ENCODE measurements at places on chromosomes 12 and 14.

DNA sequence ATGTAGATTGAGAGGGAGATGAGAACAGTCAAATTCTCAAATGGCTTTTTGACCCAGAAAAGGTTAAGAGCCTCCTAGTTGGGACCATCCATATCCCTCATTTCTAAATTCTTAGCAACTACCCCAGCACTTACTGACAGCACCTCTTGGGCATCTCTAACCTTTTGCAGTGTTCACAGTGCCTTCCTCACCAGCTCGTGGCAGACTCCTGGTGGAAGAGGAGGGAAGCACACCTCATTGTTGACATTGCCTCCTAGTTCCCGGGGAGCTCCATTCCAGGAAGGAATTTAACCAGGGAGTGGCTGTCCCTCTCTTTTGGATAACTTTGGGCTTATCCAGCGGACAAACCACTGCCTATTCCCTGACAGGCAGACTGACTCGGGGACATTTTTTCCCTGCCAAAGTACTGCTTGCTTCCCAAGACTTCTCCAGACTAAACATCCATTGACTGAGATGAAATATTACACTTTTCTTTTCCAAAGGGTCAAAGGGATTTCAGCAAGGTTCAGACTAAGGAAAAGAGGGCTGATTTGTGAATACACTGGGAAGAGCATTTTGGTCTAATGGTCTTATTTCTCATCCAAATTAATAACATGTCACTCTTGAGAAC lies 9.0 kb upstream of the OR6J1 start:
- DNase-seq = peak; percentile 74

- DNase-seq = no peak
These were observed 159.0 kb downstream of the HELB start for GRCh38 chr12:66461331-66461730.

GRCh38 chr12:127025545-127025944 lies 1241.4 kb upstream of the TMEM132C start:
- DNase-seq = no peak

GRCh38 chr12:57456737-57457490 lies 1.8 kb downstream of the INHBE start:
- no peak for DNase-seq

DNA sequence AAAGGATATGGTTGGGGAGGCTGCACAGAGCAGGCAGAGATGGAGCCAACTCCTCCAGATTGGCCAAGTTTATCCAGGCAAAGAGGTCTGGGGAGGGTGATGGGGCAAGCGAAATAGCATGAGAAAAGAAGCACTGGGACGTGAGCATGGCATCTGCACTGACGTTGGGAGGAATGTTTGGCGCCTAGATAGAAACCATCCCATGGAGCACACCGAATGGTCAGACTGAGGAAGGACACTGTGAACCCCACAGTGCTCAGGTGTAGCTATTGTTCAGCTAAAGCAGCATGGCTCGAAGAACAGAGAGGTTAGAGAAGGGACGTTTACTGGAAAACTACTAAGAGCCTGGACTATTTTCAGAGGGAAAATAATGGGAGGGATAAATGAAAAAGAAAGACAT lies 387.1 kb downstream of the EMP1 start:
- DNase-seq = no peak

DNA sequence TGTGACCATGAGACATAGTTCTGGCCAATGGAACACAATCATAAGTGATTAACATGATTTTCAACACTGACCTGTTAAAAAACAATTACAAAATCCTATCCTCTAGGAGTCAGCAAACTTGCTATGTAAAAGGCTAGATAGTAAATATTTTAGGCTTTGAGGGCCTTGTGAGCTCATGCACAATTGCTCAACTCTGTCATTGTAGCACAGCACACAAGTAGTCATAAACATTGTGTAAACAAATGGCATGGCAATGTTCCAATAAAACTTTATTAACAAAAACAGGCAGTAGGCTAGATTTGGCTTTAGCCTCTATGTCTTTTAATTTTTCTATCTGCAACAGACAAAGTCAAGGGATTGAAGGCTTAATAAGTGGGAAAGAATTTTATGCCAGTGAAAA lies 350.7 kb downstream of the C12orf50 start:
- DNase-seq = no peak

DNA sequence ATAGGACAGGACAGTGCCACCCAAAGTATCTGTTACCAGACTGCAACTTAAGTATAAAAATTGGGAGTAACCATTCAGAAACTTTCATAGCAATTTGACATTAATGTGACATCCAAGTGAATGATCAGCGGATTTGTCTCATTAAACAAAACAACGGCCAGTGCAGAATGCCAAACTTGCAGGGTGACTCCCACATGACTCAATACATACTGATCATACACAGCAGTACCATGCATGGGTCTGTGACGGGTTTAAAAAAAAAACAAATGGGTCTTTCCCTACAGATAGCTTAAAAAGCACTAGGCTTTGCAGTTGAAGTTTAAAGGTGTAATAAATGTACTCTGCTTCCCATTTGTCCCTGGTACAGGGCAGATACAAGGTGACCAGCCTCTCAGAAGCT lies 116.6 kb downstream of the SLC35F4 start:
- DNase-seq = no peak

DNA sequence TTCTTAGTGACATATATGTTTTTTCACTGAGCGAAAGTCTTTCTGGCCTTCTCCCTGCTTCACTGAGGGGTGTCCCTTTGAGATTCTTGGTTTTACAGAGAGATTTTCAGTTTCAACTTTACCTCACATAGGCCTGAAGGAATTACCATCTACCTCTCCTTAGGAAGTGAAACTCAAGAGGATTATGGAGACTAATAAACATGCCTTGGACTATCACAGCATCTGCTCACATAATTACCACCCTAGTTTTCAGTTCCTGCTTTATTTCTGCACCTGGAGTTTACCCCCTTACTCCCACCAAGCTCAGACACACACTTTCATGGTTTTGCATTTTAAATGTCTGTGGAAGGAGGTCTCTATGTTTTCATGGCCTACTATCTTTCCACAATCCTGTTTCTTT lies 118.3 kb upstream of the SCAF11 start:
- DNase-seq = no peak

DNA sequence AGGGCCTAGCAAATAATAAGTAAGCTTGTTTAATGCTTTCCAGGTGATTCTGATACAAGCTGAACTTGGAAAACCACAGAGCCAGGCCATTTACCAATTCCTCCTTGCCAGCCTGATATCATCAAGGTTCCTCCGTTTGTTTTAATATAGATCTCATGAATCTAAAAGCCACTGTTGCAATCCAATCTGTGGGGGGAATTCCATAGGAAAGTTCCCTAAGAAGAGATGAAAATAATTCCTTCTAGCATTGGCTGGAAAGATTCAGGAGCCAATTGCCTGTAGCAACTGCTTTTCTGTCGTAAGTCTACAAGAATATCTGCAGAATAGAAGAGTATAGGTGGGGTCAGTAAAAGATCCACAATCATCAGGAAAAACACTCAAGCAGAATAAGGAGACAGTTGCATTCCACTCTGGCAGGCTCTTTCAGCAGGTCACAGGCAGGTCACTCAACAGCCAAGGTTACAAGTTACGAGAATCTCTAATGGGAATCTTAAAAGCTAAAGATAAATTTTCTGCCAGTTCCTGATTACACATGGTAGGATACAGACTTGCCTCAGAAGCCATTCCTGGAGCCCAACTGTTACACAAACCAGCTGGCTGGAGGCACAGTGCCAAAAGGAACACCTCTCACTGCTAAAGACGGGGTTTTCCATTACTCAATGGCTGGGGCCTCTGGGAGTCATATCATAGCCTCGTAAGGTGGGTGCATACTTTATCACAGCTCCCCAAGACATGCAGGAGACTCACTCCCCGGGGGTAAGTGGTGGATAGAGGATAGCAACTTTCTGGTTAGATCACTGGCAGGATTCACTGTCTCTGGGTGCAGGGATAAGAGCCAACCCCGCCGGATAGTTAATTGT lies 43.6 kb downstream of the FGD6 start:
- no peak for DNase-seq

GRCh38 chr14:20376071-20376588 lies 32.7 kb downstream of the PARP2 start:
- no peak for DNase-seq

- DNase-seq = no peak
These were observed 42.6 kb downstream of the LIMA1 start for GRCh38 chr12:50240792-50241114.

DNA sequence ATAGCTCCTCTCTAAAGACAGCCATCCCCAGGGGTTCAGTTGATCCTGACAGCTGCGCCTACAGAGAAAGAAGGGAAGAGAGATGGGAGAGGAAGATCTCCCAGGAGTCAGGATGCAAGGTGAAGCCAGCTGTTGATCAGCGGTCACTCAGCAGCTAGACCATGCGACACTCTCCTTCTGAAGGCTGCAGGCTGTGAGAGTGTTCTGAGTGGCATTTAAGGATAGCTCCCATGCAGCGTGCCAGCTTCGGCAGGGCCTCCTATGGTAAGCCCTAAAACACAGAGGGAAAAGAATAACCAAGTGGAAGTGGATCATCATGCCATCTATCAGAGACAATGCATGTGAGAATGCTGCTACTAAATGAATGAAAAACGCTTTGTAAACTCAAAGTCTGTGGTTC lies 197.9 kb upstream of the NUDT4 start:
- no peak for DNase-seq

- DNase-seq = no peak
These were observed 214.2 kb upstream of the TBX3 start for GRCh38 chr12:114898159-114898558.

DNA sequence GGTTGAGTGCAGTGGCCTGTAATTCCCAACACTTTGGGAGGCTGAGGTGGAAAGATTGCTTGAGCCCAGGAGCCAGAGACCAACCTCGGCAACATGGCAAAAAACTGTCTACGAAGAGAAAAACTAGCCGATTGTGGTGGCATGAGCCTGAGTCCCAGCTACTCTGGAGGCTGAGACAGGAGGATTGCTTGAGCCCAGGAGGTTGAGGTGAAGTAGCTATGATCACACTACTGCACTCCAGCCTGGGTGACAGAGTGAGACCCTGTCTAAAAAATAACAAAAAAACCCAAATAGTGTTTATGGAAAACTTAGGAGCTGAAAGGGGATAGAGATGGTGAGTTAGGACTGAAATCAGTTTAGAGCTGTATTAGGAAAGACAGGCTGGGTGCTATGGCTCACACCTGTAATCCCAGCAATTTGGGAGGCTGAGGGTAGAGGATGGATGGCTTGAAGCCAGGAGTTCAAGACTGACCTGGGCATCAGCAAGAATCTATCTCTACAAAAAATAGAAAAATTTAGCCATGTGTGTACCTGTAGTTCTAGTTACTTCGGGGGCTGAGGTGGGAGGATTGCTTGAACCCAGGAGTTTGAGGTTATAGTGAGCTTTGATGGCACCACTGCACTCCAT lies 9.7 kb downstream of the PNN start:
- no peak for DNase-seq

DNA sequence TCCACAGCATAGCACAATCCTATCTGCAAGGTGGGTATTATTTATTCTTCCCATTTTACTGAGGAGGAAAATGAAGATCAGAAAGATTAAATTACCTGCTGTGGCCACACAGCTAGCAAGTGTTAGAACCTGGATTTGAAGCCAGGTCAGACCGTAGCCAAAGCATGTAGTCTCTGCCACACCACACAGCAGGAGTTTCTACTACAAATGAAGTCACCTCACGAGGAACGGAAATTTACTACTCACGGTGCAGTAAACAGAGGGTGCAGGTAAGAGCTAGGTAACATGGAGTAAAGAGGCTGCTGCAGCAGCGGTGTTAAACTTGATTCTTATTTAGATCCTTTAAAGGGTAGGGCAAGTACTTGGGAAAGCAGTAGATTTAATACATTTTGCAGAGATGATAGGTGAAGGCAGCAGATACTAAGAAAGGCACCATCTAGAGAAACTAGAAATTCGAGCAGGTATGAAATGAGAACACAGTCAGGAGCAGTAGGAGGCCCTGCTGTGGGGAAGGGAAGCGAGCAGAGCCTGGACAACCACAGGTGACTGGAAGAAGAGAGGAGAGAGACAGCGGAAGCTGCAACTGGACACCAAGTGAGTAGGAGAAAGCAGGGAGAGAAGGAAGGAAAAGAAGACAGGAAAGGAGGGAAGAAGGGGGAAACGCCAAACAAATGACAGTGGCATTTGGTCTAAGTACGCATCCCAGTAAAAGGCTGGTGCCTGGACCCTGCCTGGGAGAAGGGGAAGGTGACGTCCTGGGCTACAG lies 21.5 kb downstream of the SPTB start:
- no peak for DNase-seq

DNA sequence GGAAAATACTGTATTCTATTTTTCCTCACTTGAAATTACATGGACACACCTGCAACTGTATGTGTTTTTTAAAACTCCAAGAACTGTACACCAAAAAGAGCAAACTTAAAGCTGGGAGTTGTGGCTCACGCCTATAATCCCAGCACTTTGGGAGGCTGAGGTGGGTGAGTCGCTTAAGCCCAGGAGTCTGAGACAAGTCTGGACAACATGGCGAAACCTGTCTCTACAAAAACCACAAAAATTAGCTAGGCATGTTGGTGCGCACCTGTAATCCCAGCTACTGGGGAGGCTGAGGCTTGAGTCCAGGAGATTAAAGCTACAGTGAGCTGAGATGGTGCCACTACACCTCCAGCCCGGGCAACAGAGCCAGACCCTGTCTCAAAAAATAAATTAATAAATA lies 95.9 kb downstream of the SINHCAF start:
- no peak for DNase-seq

DNA sequence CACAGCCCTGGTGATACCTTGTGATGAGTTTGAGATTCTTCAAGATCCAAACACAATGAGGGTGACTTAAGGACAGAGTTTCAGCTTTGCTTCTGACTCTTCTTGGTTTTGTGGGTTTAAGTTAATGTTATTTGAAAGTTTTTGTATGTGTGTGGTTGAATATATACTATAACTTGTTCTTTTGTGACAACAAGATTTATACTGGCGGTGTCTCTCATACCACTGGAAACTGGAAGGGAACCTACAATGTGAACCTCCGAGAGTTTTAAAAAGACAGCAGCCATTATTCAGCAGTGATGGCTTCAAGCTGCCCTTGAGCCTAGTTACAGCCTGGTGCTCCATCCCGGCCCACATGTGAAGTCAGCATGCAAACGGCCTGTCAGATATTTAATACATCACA lies 87.9 kb upstream of the IGF1 start:
- DNase-seq = no peak

- no peak for DNase-seq
These were observed 13.2 kb downstream of the TRIP11 start for GRCh38 chr14:92026548-92027190.

GRCh38 chr12:108849660-108850059 lies 7.7 kb downstream of the SSH1 start:
- no peak for DNase-seq

GRCh38 chr12:69360348-69360672 lies 767 bp downstream of the YEATS4 start:
- DNase-seq = no peak

- DNase-seq = no peak
These were observed 389.2 kb downstream of the EGLN3 start for GRCh38 chr14:33561488-33562175.

DNA sequence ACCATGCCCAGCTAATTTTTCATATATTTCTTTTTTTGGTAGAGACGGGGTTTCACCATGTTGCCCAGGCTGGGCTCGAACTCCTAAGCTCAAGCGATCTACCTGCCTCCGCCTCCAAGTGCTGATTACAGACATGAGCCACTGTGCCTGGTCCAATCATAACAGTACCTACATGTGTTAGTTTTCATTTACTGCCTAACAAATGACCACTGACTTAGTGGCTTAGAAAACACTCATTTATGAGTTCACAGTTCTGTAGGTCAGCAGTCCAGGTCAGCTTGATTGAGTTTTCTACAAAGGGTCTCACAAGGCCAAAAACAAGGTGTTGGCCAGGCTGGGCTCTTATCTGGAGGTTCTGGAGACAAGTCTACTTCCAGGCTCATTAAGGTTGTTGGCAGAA lies 60.6 kb downstream of the RNFT2 start:
- no peak for DNase-seq

- DNase-seq = no peak
These were observed 12.0 kb downstream of the TFCP2 start for GRCh38 chr12:51160814-51161459.

All from iPS DF 19.7 (cell line).